ENCODE measurements at places on chromosomes 3 and 15.

DNA sequence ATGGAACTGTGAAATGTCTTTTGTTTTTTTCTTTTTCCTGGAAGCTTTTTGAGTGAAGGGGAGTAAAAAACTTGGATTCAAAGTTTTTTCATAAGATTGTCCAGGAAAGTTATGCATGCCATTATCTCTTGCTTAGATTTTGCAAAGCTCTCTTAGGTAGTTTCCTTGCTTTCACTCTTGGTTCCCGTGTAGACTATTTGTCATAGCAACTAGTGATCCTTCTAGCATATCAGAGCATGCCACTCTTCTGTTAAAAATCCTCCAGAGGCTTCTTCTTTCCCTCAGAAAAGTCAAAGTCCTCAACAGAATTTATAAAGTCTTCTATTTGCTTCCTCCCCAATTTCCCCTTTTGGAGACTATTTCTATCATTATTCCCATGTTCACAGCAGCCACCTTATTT is 21.1 kb downstream of the GTF2E1 start:
- DNase-seq: no peak

DNA sequence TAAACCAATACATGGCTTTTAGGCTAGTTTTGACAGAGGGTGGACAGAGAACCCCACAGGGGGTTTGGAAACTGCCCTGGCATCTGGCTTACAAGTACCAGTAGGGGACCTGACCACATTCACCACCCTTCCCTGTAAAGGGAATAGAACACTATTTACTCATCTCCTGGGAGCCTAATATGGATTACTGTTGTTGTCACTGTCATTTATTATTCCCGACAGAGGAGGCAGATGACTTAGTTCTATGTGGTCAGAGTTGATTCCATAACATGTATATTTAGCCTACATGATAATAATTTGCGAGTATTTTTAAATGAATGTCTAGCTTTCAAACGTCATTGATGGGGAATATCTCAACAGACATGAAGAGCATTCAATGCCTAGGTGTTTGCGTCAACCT is 15.9 kb downstream of the ZBTB38 start:
- DNase-seq: peak; percentile 73

DNA sequence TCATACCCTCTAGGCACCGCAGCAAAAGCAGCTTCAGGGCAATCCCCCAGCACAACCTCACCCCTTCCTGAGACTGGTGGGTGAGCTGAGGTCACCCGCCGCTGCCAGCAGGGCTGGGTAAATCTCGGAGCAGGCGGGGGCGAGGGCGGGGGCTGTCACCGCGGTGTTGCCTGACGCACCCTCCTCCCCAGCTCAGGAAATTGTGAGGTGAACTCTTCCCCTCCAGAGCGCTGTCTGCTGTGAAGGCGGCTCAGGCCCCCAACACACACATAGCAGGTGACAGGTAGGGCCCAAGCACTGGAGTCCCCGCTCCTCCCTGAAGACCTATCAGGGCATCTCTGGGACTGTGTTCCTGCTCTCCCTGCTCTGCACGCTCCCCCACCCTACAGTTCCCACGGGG is 30.2 kb upstream of the FURIN start:
- no peak for DNase-seq

DNA sequence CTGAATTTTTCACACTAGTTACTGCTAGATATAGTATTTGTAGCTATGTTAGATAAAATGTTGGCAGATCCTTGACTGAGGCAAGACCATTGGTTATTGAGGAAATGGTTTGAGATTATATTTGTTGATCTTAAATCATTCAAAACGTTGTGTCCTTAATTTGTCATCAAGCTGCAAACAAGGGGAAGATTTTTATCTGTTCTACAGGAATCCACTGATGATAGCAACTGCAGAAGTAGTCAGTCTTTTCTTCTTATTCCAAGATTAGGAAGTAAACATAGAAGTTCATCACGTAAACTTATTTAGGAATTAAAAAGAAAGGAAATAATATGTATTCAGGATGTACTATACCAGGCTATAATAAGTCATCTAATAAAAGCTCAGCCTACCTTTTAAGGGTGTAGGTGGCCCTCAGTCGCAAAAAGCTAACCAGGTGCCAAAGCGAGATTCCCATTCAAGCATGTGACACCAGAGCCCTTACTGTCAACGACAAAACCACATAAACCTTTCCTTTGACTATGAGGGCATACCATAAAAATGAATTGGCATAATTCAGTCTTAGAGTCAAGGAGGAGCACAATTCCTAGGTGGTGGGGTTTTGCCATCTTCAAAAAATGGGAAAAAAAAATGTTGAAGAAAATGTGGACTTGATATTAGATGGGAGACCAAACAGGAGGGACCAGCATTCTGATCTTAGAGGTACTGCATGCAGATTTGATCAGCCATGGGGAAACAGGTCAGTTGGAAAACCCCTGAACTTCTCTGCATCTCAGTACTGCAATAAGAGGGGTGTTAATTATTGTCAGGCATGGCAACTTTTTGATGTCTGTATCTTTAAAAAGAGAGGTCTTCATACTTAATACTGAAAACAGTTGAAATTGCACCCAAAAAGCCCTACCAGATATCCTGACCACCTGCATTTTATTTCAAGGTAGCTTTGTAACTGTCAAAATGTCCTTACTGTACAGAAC is 212.5 kb upstream of the UBE2E1 start:
- DNase-seq: no peak

DNA sequence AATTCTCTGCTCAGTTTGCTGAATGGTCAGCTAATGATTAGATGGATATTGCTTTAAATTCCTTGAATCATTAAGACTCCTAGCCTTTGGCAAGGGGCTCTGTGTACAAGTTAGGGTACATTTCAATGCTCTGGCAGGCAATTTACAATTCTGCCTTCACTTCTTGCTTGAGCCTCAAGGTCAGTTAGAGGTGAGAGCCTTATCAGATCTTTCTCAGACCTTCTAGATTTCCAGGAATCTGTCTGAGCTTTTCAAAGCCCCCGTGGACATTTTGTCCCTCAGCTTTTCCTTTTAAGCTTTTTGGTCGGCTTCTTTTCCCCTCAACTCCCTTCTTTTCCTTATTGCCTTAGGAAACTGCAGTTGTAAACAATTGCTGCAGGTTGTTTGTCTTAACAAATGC is 34.7 kb downstream of the TGM4 start:
- no peak for DNase-seq

DNA sequence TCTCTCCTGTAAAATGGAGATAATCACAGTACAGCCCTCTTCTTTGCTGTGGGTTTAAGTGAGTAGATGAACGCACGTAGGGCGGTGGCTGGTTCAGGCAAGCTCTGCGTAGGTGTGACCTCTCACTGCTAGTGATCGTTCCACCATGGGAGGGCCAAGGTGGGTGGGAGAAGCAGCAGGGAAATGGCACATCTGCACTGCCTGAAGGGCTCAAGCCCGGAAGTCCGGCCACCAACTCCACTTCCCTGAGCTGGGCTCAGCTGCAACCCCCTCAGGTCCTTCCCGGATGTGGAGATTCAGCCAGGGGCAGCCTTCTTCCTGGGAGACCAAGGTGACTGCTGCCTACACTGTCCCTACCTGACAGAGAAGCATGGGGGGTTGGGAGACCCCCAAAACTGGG is 102.9 kb downstream of the ADCY5 start:
- no peak for DNase-seq

- DNase-seq: peak; percentile 92
Measured at GRCh38 chr3:38031022-38031994, 1.9 kb upstream of the PLCD1 start.

- peak; percentile 30 for DNase-seq
Measured at GRCh38 chr15:22895465-22896190, 57.2 kb downstream of the NIPA2 start.

DNA sequence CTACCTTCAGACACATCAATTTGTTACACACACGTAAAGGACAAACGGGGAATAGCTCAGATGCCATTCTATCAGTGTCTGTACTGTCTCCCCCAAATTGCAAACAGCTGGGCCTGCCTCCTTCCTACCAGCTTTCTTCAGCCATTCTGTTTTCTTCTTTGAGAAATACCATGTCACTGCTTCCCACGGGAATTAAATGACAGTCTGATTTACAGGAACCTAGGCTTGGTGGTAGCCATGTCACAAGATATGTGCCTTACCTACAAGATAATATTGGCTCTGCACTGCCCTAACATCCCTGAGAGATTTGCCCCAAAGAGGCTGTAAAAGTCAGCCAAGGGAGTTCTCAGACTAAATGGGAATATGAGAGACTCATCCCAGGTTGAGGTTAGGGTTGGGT is 308.3 kb downstream of the LRTM1 start:
- no peak for DNase-seq

DNA sequence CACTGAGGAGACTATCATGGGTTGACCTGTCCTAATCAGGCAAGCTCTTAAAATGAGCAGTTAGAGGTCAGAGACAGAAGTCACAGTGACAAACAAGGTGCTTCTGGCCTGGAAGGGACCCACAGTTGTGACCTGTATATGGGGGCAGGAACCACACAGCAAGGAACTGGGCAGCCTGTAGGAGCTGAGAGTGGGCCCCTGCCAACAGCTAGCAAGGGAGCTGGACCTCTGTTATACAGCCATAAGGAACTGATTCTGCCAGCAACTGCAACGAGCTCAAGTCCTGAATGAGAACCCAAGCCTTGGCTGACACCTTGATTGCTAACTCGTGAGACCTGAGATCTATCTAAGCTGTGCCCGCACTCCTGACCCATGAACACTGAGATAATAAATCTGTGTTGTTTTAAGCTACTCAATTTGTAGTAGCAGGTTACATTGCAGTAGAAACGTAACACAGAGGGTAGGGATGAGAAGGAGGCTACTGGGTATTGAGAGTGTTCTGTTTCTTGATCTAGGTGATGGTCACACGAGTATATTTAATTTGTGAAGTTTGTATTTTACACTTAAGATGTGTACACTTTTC is 44.5 kb upstream of the MAGI1 start:
- no peak for DNase-seq

GRCh38 chr15:51992953-51993352 is 21.4 kb upstream of the LEO1 start:
- no peak for DNase-seq

DNA sequence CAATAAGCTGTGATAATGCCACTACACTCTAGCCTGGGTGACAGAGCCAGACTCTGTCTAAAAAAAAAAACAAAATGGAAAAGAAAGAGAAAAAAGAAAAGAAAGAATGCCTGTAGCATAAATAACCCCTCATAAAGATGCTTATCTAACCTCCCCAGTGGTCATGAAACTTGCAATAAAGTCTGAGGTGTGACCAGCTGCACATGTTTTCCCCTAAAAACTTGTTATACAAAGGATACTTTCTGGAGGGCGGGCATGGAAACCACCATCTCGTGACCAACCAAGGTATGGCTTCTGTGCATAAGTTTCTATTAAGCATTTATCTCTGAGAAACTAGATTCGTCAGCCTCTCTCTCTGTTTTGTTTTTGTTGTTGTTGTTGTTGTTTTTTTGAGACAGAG is 21.8 kb downstream of the CCDC32 start:
- no peak for DNase-seq

DNA sequence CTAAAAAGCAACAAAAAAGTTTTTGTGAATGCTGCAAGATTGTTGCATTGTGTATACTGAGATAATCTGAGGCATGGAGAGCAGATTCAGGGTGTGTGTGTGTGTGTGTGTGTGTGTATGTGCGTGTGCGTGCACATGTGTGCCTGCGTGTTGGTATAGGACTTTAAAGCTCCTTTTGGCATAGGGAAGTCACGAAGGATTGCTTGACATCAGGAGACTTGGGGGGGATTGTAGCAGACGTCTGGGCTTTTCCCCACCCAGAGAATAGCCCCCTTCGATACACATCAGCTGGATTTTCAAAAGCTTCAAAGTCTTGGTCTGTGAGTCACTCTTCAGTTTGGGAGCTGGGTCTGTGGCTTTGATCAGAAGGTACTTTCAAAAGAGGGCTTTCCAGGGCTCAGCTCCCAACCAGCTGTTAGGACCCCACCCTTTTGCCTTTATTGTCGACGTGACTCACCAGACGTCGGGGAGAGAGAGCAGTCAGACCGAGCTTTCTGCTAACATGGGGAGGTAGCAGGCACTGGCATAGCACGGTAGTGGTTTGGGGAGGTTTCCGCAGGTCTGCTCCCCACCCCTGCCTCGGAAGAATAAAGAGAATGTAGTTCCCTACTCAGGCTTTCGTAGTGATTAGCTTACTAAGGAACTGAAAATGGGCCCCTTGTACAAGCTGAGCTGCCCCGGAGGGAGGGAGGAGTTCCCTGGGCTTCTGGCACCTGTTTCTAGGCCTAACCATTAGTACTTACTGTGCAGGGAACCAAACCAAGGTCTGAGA is 4.7 kb downstream of the BHLHE40 start:
- peak; percentile 93 for DNase-seq

DNA sequence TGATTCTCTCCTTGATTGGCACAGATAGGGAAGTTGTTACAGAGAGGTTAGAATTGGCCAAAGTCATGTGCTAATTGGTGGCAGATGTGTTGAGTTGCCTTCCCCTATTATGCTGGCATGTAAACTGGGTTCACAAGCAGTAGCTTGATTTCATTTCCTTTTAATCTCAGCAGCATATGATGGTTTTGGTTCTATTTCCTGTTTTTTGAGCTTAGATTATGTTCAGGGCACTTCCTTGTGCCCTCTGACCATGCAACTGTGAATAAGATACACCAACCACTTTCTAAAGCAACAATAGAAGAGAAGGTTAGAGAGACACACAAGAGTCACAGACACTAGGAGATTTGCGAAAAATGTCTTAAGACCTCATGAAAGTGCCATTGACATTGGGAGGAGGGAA is 16.5 kb downstream of the HPS3 start:
- no peak for DNase-seq

DNA sequence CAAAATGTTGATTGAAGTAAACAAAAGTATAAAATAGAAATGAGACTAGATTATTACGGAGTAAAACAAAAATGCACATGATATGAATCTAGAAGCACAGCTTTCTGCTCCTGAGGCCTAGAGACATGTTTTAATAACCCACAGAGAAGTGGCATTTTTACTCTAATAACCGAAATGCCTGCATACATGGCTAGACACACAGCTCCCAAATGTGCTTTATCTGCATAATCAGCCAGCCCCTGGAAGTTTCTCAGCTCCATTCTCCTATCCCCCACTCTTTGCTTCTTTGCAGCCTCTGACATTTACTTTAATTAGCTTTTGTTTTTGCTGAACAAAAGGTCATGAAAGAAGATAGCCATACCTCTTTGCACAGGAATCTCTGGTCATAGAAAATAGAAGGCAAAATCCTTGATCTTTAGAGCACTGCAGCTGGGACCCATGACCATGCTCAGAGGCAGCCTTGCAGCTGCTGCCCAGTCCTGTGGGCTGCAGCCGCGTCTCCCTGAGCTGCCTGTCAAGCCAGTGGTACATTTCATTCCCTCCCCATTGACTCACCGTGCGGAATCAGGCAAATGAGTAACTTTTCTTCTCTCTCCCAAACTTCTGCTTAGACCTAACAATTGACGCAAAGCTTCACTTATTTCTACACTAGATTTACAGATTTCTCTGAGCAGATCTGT is at the start of gene VEPH1:
Gene VEPH1 (minus strand): TSS at position 501 of the 680 bp plus-strand sequence. CDS start 8,067 bp downstream, outside the sequence.
- no peak for DNase-seq

GRCh38 chr15:57917998-57918397 is 147.5 kb downstream of the ALDH1A2 start:
- DNase-seq: no peak

GRCh38 chr3:21564531-21564930 is 186.5 kb downstream of the ZNF385D start:
- DNase-seq: no peak
